ENCODE measurements at places on chromosomes 11 and 22.

- no peak for DNase-seq
These were observed 7.6 kb downstream of the MAML2 start for GRCh38 chr11:96335388-96335787.

DNA sequence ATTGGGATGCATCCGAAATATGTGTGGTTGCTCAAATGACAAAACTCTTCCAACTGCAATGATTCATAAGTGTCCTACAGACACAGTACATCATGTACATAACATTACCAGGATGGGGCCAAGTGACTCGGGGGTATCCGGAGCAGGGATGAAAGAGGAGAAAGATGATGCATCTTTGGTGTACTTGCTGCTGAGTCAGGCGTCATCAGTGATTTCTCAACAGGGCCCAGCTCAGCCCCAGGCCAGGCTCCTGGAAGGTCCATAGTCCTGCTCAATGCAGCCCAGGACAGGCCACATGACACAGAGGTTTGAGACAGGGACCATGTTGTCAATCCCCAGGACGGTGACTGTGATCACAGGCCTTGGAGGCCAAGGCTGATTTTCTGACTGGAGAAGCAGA lies 59.3 kb downstream of the GGTLC2 start:
- no peak for DNase-seq

DNA sequence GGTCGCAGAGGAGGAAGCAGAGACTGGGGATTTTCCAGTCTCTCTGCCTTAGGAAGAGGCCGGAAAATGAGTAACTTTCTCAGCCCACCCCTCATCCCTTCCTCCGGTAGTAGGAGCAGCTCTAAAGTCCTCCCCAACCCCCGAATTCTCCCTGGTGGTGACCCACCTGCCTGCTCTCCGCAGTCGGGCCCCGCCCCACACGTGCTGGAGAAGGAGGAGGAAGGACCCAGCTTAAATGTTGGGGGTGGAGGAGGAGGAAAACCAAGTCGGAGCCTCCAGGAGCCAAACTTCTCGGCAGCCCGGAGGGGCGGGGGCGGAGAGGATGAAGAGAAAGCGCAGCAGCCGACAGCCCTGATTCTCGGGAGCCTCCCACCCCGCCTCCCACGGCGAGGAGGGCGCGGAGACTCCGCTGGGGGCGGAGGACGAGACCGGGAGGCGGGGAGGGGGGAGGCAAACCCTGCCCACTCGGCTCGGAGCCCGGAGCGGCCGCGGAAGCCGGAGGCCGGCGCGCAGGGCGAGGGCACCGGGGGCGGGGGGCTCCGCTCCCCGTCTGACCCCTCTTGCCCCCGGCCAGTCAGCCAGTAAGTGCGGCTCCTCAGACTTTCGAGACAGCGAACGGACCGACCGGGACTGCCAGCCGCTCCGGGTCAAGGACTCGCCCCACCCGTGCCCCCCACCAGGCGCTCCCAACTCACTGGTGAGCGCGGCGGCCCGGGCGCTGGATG lies at the start of gene TPBGL:
Gene TPBGL (plus strand): TSS at position 464 of the 725 bp plus-strand sequence. CDS start 276 bp downstream, outside the sequence.
- DNase-seq, result no peak

DNA sequence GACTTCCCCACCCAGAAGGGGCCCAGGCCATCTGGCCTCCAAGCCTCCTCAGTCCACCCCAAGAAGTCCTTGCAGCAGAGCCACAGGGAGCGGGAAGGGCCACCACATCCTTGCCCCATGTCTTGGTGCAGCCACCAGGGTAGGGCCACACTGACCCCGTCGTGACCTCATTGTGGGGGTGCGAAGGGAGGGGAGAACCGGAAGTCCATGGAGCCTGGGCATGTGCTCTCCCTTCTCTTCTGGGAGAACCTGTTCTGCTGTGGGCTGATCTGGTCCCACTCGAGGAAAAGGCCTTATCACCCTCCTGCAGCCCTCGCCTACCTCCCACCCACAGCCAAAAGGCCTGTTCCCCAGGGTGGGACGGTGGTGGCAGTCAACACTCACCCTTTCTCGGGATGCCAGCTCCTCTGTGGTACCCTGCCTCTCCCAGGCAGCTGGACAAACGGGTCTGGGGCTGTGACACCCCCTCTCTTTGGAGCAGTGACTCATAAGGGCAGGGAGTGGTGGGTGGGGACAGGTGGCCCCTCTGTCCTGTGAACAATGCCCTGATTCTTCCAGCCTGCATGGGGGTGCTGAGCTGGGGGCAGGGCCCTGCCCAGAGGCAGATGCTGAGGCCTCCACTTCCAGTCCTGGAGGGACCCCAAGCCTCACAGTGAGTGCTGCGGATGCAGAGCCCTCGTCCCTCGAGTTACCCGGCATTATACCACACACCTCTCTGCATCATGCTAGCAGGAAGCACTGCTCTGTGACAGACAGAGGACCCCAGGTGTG lies 14.6 kb upstream of the CTSD start:
- DNase-seq, result no peak

DNA sequence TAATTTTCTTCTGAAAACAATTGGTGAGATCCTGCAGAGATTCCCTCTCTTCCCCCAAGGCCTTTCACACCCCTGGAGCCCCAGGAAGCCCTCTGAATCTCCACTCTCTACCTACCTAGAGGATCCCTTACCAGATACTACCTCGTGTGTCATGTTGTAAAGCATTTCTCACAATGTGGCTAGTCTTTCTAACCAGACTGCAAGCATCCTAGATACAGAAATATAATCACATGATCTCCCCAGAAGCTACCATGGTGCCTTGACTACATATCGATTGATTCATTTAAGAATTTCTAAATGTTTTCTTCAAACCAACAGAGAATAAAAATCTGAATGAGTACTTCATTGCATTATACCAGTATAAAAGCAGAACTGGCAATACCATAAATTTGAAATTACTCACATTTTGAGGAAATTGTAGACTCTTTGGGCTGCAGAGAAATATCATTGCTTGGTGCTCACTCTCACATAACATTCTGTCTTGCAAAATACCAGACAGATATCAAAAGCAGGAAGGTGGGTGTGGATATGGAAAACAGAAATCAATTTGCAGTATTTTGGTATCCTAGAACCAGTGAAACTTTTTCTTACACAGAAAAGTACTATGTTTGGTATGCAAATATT lies 113.5 kb downstream of the MAML2 start:
- no peak for DNase-seq

GRCh38 chr22:49515475-49515874 lies 312.2 kb downstream of the BRD1 start:
- DNase-seq, result no peak

GRCh38 chr11:64409278-64409677 lies 50.3 kb downstream of the RPS6KA4 start:
- no peak for DNase-seq

Data from mucosa of descending colon (tissue), 3 donors.